Cardiac fibroblast (primary cell): ENCODE measurements at places on chromosomes 1 and 21.
A peak's percentile ranks its signal among the peaks of the same experiment; 100 is the strongest.

DNA sequence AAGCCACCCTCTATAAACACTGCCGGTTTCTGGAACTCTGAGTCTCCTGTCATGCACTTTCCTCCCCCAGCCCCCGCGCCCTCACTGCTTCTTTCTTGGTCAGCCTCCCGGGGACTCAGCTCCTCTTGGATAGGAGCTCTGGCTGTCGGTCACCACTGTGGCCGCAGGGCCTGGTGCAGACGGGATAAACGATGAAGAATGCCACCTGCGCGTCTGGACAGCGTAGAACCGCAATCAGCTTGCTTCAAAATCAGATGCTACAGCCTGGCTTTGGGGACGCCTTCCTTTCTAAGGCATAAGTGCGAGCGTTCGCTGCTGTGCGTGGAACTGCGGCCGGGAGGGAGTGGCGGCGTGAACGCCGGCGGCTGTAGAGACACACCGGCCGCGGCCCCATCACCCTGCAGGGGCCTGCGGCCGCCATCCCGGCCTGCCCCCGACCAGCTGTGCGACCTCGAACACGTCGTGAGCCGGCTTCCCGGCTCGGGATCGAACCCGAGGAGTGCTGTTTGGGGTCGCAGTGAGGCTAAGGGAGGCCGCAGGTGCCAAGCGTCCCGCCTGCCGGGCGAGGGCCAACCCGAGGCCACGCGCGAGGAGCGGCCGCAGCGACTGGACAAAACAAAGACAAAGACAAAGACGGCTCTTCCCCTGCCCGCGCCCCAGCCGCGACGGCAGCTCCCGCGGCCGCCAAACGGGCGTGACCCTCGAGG, 688 bp downstream of the PTTG1IP start:
- peak; percentile 40 for DNase-seq

DNA sequence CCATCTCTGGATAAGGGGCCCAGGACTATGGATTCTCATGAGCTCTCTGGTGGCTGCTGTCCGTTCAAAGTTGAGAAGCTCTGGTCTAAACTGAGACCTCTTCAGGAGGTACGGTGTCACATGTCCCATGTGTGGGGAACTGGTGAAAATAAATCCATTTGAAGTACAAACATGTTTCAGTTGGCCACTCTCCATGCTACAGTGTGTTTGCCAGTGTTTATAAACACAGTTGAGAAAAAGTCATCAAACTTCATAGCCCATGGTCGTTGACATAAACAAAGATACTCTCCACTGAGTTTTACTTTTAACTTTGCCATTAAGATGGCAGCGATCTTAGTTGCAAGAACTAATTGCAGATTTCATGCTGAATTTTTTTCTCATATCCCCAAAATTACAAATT, 72.8 kb downstream of the PSMG1 start:
- no peak for DNase-seq

GRCh38 chr21:42475526-42476387, 20.3 kb downstream of the RSPH1 start:
- DNase-seq: no peak

DNA sequence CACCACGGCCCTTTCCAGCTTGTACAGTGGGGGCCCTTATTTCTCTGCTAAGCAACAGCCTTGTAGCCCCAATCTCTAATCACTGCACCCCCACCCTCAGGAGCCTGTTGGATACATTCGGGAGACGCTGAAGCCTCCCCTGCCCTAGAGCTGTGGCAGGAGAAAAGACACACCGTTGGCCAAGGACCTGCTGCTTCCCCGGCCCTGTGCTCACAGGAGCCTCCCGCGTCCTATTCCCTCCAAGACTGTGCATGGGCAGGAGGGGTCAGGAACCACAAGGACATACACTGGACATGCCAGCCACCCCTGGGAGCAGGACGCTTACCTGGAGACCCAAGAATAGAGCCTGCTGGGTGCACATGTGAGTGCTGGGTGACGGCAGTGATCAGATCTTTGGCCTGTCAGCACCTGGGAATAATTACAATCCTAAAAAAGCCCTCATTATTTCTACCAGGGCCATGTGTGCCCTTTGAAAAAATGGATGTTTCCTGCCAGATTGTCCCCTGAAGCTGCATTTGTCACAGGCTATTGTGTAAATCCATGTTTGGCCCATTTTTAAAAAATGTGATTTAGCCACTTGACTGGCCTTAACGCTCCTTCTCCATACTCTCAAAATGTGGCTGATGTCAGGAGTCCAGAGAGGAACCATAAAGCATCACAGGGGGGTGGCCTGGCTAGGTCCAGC, 590.6 kb downstream of the MATN1 start:
- no peak for DNase-seq

GRCh38 chr1:2982615-2983318, 38.5 kb upstream of the ACTRT2 start:
- DNase-seq: no peak

- DNase-seq: peak; percentile 43
These were observed 9.3 kb downstream of the MIER1 start for GRCh38 chr1:66933887-66934700.

- no peak for DNase-seq
These were observed 84.7 kb upstream of the IRF2BP2 start for GRCh38 chr1:234694661-234695060.

DNA sequence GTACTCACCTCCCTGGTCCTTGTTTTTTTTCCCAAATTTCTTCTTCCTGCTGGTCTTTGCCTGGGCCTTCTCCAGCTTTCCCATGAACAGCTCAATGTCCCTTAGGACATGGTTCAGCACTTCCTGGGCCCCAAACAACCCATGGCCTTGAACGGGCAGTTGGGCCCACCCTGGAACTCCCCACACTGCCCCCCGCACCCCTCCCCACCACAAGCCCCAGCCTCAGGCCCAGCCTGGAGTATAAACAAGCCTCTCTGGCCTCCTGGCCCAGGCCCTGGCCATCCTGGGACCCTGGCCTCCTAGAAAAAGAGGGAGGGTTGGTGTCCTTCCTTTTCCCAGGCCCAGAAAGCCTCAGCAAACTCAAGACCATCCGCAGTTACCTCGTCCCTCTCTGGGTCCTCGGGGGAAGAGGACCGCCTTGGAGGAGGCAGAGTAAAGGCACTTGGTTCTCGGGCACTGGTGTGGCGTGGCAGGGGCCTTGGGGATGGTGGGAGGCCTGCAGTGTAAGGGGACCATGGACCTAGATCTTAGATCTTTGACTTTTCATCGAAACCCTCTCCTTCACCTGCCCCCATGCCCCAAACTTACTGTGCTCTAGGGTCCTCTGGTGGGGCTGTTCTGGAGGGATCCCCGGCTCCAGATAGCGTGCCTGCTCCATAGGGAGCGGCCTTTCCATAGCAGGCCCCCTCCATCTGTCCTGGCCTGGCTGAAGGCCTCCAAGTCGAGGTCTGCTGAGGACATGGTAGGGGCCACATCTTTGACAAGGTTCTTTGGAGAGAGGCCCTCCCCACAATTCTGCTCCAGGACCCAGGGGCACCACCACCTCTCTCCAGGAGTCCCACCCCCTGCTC, 5.6 kb downstream of the EPS8L3 start:
- DNase-seq: no peak

DNA sequence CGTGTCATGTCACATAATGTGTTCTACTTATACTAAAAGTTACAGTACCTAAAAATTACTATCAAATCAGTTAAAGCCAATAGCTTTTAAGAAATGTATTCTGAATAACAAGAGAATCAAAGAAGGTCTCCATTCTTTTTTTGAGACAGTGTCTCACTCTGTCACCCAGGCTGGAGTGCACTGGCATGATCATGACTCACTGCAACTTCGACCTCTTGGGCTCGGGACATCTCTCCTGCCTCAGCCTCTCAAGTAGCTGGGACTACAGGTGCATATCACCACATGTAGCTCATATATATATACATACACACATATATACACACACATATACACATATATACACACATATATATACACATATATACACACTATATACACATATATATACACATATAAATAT, 20.1 kb downstream of the COP1 start:
- no peak for DNase-seq

DNA sequence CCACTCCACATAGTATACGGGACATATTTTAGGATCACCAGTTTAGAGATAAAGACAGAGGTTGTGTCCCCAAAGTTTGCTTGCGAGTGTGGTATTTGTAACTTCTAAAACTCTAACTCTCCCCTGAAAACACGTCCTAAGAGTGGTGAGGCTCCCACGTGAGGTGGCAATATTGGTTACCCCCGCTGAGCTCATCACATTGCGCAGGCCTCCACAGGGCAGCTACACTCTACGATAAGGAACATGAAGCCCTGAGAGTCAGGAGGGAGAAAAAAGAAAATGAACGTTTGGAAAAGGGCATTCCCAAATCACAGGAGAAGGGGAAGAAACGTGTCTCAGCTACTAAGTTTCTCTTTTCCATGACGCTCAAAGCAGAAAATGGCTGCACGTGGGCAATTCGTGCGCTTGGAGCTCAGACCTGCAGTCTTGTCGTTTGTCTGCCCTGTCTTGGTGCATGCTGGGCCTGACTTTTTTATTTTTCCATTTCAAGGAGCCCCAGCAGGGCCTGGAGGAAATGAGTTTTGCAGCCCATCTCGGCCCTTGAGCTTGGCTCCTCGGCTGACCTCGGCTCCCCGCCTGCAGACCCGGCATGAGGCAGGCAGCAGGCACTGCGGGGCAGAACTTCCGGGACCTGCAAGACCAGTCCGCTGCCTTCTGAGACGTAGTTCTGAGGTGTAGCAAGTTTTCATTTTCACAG, 25.7 kb downstream of the ERG start:
- no peak for DNase-seq

DNA sequence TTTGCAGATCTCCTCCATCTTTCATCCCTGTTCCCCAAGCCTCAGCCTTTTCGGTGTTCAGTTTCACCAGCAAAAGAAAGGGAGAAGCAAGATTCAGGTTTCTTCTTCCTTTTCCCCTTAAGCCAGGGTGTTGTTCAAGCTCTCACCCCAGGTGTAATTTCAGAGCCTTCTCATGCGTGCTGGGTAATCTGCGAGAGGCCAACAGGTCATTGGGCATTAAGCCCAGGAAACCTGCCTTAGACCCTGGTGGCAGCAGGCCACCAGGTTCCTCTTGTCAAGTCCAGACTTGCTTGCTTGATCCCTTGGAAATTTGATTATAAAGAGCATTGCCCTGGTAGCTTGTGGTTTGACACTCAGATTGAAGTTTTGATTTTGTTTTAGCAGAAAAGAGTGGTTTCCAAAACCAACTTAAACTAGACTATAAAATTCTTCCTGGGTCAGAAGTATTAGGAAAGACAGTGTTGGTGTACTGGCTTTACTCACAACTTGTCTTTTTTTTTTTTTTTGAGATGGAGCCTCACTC, 6.9 kb downstream of the AKR1A1 start:
- DNase-seq: no peak

- DNase-seq: peak; percentile 82
These were observed 22.8 kb downstream of the LHX4 start for GRCh38 chr1:180252638-180253536.

GRCh38 chr1:107328087-107328486, 187.2 kb downstream of the NTNG1 start:
- no peak for DNase-seq

GRCh38 chr1:76725864-76726619, 141.2 kb upstream of the ST6GALNAC5 start:
- DNase-seq: no peak

GRCh38 chr21:36030581-36031189, 29.6 kb downstream of the SETD4 start:
- DNase-seq: peak; percentile 22

DNA sequence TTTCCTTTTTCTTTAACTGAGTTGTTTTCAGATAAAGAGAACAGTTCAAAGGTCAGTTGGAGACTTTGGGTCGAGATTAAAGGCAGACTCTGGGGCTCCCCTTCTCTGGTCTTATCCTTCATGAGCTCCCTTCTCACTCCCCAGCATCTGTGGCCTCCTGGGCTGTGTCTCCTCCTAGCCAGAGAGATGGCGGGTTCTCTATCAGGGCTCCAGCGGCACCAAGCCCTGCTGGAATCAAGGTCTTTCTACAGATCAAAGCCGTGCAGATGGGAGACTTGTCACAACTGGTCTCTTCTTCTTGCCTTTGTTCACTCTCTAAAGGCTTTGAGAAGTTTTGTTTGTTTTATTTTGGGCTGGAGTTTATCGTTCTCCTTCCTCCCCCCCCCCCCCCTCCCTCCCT, 373.7 kb upstream of the C1orf174 start:
- no peak for DNase-seq

- DNase-seq: no peak
These were observed 7.3 kb upstream of the UMODL1 start for GRCh38 chr21:42063571-42064521.

DNA sequence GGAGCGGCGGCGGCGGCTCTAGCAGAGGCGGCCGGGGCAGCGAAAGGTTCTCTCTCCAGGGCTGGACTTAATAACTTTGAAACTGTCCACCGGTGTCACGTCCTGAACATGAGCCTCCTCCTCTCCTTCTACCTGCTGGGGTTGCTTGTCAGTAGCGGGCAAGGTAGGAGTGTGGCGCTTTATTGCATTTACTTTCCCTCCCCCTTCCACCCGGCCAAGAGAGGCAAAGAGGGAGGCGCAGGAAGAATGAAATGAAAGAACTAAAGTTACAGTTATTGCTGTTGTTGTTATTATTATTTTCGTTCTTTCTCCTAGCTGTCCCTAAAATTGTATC, 214 bp downstream of the NCAM2 start:
- DNase-seq: no peak

GRCh38 chr1:201360486-201360885, 17.0 kb downstream of the TNNT2 start:
- no peak for DNase-seq

DNA sequence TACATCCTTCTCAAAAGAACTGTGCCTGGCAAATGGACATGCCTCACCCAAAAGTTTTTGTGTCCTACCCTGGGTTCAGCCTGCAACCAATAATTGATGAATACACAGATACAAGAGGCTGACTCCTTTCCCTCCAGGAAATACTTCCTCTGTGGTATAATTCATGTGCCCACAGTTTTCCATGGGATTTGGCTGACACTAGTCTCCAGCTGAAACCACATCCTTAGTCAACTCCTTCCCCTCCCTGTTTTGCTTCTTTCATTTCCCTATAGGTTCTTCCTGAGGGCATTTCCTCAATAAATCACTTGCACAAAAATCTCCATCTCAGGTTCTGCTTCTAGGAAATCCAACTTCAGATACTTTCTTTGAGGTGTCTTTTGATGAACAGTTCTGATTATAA, 436.6 kb upstream of the C1orf87 start:
- no peak for DNase-seq

- DNase-seq: no peak
These were observed 81.6 kb upstream of the TTC34 start for GRCh38 chr1:2882966-2883696.

GRCh38 chr1:182616130-182617013, 12.2 kb upstream of the RGS16 start:
- no peak for DNase-seq
